CD4-positive, alpha-beta T cell treated with Interleukin-4 for 4 hours (primary cell): ENCODE measurements at places on chromosomes 12 and 14.
A peak's percentile ranks its signal among the peaks of the same experiment; 100 is the strongest.

GRCh38 chr12:67434671-67435370 lies 165.7 kb downstream of the CAND1 start:
- no peak for DNase-seq

- no peak for DNase-seq
These were observed 7.8 kb downstream of the GALNT6 start for GRCh38 chr12:51383269-51383905.

DNA sequence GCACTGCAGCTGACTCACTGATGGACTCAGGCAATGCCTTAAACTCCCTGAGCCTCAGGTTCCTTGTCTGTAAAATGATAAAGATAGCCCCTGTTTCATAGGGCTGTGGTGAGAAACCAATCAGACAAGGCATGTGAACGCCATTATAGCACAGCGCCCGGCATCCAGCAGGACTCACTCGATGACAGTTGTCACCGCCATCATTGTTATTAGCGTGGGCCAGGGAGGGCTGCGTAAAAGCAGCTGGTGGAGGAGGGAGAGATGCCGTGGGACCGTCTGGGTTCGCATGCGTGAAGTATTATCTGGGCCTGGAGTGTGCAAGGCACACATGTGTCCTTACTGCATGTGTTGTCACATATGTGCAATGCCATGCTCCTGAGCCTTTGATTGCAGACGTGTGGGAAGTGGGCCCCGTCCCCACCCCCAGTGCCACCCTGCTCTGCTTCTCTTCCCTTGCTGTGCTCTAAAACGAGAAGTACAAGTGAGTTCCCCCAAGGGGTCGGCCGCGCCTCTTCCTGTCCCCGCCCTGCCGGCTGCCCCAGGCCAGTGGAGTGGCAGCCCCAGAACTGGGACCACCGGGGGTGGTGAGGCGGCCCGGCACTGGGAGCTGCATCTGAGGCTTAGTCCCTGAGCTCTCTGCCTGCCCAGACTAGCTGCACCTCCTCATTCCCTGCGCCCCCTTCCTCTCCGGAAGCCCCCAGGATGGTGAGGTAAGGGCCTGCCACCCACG lies at the start of gene PTPN6:
Gene PTPN6, plus strand, starts transcription at position 546 of the 730 bp plus-strand sequence. Its CDS starts 157 bp downstream, at position 703.
- DNase-seq, result peak; percentile 67

DNA sequence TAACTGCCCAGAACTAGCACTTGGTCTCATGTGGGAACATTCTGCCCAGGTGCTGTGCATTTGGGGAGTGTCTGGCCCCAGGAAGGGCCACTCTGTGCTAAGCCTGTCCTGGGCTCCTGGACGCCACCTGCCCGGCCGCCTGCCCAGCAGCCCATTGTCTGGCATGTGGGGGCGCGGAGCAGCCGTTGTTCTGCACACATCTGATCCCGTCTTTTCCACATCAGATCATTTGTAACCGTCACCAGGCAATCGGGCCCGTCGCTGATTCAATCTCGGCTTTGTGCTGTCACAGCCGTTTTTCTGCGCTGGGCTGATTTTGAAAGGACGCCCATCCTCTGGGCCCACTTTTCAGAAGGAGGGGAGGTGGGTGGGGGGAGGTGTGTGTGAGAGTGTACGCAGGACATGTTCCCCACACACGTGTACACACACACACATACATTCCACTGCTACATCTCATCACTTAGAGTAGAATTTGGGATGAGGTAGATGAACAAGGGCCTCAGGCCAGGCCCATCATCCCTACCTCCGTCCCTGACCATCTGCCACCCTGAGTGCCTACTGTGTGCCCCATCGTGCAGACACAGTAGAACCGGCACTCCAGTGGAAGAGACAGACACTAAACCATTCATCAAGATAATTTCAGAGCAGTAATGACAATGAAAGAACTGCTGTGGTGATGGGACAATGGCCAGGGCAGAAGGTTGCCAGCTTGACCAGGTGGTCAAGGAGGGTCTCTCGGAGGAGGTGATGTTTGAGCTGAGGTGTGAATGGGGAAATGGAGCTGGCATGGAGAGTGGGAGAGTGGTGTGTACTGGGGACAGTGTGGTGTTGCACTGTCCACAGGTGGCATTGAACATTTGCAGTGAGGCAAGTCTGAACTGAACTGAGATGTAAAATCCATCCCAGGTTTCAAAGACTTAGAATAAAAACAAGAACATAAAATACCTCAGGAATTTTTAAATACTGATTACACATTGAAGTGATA lies 19.0 kb downstream of the FAM222A start:
- DNase-seq, result no peak

GRCh38 chr12:67592228-67593011 lies 56.1 kb upstream of the DYRK2 start:
- DNase-seq, result peak; percentile 54

DNA sequence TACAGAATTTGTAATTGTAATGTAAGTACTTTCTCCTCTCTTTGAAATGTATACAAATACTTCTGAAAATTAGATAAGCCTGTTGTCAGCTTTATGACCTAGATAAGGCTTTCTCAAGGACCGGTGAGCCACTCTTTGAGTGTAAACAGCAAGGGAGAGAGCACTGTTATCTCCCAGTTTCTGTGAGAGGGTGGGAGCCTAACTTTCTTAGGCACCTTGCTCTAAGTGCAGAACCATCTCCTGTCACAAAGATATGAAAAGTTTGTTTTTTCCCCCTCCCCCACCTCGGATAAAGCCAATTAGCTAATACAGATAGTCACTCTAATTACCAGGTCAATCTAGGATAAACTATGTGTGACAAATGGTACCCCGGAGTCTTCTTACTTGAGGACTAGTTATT lies 35.8 kb downstream of the CAPS2 start:
- DNase-seq, result no peak

DNA sequence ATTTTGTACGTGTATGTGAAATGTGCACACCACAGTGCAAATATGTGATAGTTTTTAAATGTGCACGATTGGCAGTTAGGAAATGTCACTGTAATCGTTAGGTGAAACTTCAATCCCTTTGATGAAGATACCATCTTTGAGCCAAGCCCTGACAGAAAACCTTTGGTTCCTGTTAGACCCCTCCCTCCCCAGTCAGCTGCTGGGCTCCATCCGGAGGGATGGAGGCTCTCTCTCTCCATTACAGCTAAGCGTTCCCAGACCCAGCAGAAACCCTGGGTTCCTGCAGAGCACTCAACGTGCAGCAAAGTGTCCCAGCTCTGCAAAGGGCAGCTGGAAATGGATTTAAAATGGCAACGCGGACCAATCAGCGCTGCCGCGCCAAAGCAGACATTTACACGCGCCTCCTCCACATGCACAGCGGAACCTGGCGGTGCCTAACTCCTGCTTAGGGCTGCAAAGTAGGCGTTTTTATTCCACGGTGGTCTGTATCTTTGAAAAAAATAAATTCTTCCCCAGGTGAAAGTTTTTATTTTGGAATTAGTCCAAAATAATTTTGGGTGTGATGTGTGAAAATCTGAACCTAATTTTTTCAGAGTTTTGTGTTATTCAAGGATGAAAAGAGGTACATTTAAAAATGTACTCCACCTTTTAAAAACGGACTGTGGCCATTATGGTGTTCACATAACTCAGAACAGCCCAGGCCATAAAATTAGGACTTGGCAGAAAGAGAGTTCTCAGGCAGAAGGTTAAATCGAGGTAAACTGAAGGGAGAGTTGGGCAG lies 1.4 kb upstream of the HMGA2 start:
- no peak for DNase-seq
